ENCODE measurements at places on chromosomes 1 and 21.

DNA sequence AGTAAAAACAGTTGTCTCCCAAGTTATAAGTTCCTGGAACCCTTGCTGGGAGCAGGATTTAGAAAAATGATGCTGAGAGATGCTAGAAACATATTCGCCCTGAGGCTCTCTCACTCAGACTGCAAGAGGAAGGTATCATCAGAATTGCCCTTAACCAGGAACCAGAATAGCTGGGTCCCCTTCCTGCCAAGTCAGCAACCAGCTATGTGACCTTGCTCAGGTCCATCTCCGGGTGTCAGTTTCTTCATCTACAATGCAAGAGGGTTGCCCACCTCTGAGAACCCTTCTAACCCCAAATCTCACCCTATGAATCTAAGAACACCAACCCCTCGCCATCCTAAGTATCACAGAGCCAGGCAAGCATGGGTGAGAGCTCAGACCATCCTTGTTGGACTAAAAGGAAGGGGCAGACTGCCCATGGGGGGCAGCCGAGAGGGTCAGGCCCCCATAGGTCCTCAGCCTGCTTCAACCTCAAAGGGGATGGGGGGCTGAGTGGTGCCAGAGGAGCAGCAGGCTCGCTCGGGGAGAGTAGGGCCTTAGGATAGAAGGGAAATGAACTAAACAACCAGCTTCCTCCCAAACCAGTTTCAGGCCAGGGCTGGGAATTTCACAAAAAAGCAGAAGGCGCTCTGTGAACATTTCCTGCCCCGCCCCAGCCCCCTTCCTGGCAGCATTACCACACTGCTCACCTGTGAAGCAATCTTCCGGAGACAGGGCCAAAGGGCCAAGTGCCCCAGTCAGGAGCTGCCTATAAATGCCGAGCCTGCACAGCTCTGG lies 390 bp upstream of the S100A9 start:
- DNase-seq = no peak

DNA sequence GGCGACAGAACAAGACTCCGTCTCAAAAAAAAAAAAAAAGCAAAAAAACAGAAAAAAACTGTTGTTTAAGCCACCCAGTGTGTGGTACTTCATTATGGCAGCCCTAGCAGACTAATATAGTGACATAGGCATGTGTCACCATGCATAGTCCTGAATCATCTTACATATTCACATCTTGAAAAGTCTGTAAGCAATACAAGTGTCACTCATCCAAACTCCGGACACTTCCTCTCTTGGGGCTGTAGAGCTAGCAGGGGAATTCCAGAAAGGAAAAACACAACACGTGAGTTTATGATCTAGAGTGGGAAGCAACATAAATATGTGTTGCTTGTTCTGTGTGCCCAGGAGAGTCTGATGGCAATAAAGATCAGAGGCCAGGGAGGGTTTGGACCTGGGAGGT lies 81.6 kb upstream of the KCNE2 start:
- DNase-seq = no peak

DNA sequence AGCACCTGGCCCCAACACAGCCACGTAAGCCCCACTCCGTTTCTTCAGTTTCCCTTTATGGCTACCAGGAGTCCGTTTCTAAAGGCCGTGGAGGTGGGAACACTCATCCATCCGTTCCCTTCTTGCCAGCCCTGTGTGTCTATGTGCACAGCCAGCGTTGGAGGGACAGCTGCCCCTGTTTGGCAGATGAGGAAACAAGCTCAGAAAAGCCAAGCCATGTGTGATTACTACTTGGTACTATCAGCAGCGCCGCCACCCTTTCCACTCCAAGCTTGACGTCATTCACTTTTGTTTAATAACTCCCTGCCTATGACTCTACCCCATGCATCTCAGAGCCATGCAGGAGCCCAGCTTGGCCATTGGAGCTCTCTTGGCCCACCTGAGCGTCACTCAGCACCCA lies 3.5 kb downstream of the LRP8 start:
- DNase-seq = no peak

DNA sequence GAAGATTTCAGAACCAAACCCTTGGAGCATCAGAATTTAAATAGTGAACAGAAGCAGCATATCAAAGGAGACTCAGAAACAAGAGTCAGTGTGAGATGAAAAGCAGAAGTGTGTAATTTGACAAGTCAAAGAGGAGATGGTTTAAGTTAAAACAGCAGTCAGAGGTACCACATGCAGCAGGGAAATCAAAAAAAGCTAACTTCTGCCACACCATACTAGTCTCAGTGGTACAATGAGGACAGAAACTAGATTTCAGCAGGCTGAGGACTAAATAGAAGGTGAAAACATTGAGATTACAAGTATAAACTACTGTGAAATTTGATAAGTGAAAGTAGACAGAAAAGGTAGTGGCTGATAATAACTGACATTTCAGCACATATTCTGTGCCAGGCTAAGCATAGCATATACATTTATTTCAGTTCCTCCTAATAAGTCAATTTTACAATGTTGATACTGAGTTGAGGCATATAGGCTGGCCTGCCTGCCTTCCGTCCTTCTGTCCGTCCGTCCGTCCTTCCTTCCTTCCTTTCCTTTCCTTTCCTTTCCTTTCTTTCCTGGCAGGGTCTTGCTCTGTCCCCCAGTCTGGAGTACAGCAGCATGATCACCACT lies 12.6 kb downstream of the SUCO start:
- no peak for DNase-seq

GRCh38 chr1:159830722-159831121 lies 4.0 kb downstream of the SLAMF8 start:
- DNase-seq = no peak

- no peak for DNase-seq
Observed at GRCh38 chr1:5688081-5689077, 303.8 kb downstream of the NPHP4 start.

- DNase-seq = no peak
Observed at GRCh38 chr1:107682467-107682866, 282.5 kb downstream of the VAV3 start.

DNA sequence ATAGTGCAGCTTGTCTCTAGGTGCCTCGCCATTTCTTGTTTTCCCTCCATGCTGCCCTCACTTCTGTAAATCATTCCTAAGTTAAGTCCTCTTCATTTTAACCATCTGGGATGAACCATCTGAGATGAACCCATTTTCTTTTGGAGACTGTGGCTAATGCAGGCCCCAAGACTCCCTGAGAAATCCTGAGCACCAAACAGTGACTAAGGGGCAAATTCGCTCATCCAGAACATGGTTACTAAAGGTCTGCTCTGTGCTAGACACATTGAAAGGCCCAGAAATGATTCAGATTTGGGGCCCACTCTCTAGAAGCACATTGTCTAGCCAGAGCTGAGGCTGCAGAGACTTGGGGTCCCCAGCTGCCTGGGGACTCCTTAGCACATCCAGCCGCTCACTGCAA lies 151.9 kb upstream of the CTTNBP2NL start:
- no peak for DNase-seq

DNA sequence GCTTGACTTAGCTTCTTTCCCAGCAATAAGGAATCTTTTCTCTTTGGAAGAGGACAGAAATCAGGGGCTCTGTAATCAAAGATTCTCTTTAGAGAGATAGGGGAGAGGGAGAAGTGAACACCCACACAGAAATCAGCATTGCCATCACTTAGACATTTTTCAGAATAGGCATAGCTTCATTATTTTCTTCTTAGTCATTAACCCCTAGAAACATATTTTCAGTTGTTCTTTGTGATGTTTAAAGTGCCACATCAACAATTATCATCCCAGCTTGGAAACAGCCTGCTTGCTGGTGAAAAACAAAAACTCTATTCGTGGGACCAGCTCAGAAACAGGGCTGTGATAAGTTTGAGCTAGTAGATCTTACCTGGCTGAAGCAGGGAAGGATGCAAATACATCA lies 88.3 kb upstream of the SLC44A3 start:
- DNase-seq = no peak

- no peak for DNase-seq
Observed at GRCh38 chr1:66728021-66728420, 24.2 kb upstream of the DYNLT5 start.

DNA sequence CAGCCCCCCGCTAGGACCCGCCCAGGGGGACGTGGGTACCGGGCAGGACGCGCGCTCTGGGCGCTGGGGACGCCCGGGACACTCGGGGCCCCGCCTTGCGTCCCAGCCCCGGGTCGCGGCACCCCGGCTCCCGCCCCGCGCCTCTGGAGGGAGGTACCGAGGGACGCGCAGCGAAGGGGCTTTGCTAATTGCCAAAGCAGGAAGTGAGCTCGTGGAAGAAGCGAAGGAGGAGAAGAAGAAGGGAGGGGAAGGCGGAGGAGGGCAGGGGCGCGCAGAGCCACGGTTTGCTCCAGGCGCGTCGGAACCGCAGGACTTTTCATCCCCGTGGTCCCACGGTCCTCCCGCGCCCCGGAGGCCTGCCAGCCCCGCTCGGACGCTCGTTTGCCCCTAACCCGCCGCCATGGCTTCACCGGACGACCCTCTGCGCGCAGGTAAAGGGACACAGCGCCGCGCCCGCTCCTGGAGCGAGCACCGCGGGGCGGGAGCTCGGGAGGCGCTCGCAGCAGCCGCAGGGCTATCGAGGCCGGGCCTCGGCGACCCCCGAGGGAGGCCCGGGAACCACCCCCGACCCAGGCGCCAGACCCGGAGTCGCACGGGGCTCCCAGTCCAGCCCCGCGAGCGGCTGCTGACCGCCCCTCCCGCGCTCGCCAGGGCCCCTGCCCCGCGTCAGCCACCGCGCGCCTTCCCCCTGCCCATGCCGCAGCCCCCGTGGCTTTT lies 1.3 kb downstream of the EDARADD start:
- DNase-seq = no peak

- no peak for DNase-seq
Observed at GRCh38 chr1:230747127-230747730, at the start of gene CAPN9. Gene CAPN9, plus strand, starts transcription at chr1:230747388. Its CDS starts 109 bp downstream, at chr1:230747497.

GRCh38 chr1:170221031-170221430 lies 75.3 kb downstream of the NTMT2 start:
- DNase-seq = peak; percentile 64

DNA sequence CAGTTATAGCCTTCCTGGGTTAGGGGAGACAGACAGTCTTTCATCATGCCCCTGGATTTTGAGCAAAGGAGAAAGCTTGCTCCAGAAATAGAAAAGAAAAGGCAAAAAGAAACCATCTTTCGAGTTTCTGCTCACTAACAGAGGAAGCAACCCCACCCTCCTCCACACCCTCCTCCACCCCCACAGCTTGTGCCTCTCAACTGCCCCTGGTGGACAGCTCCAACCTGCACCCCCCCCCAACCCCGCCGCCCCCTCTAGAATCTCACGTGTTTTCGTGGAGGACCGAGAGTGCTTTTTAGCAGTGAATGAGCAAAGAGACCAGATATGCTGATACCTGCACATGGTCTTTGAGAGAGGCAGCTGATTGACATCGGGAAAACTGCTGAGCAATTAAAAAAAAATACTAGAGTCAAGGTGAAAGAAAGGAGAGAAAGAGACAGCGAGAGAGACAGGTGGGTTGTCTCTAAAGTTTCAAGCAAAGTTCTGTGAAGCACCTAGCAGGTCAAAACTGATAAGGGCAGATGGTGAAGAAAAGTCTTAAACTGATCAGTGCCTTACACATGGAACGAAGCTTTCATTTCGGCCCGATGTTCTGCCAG lies 358.3 kb downstream of the KIF26B start:
- DNase-seq = no peak

DNA sequence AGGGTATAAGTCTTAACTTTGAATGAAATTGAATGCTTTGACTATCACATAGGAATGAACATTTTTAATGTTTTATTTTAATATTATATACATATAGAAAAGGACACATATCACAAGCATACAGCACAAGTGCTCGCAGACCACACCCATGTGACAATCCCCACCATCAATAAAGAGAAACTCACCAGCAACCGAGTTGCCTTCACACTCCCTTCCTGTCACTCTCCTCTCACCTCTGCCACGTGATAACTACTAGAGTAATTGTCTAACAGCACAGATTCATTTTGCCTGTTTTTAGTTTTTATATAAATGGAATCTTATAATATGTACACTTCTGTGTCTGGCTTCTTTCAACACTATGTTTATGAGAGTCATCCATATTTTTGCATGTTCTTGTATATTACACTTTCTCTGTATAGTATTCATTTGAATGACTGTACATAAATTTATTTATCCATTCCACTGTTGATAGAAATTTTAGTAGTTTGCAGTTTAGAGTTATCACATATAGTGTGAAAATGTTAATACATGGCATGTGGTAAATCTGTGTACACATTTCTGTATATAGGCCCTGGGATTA lies 304.9 kb upstream of the DUSP10 start:
- no peak for DNase-seq

- no peak for DNase-seq
Observed at GRCh38 chr1:14297356-14297755, 301.1 kb upstream of the KAZN start.

DNA sequence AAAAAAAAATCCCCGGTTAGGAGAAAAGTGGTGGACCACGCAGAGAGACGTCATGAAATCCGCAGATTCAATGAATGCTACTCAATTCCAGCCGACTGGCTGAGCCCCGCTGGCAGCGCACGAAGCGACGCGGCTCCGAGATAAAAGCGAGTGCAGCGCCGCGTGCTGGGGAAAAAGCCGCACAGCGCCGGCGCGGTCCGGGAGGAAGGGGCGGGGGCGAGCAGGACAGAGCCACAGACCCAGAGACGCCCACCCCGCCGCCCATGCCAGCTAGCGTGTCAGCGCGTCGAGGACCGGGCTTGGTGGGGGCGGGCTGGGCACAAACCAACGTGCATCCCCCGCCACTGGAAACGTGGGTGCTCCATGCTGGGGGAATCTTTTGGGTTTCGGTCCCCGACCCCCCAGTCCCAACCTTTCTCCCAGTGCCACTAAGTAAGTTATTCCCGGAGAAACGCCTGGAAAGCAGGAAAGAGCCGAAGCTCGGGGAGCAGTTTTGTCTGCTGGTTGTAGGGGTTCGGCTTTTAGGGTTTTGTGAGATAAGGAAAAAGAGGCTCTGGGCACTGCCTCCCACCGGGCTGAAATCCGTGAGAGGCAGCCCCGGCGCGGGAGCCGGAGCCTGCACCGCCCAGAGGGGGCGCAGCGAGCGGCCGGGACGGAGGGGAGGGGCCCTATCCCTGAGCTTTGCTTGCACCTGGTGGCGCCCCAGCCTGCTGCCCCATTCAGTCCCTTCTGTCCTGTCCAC lies at the start of gene KCNJ6:
TSS of gene KCNJ6 (minus strand) at position 148 of the 742 bp plus-strand sequence. CDS start 75,775 bp downstream, outside the sequence.
- peak; percentile 22 for DNase-seq
